Aorta (tissue), 5 donors: ENCODE measurements at places on chromosomes 6 and 20. TPM values are rescaled to one million over a fixed set of nuclear protein-coding genes. Genes with fewer than 3 reads are reported as not detected.

Gene TBX18
- 58.6 TPM for total RNA-seq

Gene CCHCR1
- 13.7 TPM for total RNA-seq

Gene NMBR
- total RNA-seq, result 0.45 TPM

Gene LRFN2
- not detected for total RNA-seq

Gene C6orf58
- not detected for total RNA-seq
